ENCODE measurements at places on chromosomes 7 and 10.

GRCh38 chr7:127504715-127505114 is 80.7 kb downstream of the GCC1 start:
- peak; percentile 36 for DNase-seq

DNA sequence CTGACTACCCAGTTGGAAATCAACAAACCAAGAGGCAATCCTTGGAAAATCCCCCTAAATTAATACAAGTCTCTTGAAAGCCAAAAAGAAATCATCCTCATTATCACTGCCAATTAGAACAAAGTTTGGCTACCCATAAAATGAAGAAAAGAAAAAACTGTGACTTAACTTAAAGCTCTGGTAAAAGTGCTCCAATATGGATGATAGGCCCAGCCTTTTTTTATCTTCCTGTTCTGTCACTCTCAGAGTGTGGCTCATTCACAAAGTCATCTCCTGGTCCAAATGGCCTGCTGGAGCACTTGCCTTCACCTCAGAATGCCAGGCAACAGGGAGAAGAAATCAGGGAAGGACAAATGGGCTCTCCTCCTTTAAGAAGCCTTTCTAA is 155.1 kb upstream of the GHITM start:
- no peak for DNase-seq

GRCh38 chr7:15524077-15524476 is 37.7 kb downstream of the AGMO start:
- DNase-seq, result peak; percentile 11

- DNase-seq, result peak; percentile 35
Observed at GRCh38 chr7:1931256-1931950, 261.3 kb downstream of the ELFN1 start.

GRCh38 chr10:17779784-17780183 is 27.8 kb downstream of the TMEM236 start:
- DNase-seq, result no peak

DNA sequence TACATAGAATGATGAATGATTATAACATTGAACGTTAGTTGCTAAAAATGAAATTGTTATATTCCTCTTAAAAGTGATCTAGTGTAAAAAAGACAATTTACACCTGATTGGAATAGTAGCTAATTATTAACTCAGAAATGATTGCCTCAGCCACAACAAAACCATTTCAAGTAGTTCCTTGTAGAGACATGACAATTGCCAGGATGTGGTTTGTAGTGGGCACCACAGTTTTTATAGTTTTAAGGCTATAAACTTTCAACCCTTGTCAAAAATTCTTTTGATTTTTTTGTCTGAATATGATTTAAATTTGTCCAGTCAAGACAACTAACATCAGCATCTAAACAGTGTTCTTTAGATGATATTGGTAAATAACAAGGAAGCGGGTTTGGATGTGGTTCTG is 145.2 kb downstream of the SUGCT start:
- no peak for DNase-seq
